ENCODE measurements at places on chromosomes 3 and 15.
A peak's percentile ranks its signal among the peaks of the same experiment; 100 is the strongest.

DNA sequence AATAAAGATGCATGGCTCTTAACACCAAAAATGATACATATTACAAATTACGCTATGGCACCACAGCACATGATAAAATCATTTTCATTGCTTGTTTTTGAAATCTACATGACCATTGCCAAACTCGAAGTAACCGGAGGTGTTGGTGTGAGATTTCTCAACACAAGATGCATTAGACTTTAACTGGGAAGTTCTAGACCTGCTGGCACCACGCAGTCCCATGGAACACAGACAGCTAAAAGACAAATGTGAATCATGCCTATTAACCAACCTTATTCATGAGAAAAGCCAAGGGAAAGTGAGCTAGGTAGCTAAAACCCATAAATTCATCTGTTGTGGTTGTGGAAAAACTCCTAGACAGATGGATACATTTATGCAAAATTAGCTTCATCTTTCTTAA is 595.4 kb downstream of the FOXP1 start:
- DNase-seq = no peak

DNA sequence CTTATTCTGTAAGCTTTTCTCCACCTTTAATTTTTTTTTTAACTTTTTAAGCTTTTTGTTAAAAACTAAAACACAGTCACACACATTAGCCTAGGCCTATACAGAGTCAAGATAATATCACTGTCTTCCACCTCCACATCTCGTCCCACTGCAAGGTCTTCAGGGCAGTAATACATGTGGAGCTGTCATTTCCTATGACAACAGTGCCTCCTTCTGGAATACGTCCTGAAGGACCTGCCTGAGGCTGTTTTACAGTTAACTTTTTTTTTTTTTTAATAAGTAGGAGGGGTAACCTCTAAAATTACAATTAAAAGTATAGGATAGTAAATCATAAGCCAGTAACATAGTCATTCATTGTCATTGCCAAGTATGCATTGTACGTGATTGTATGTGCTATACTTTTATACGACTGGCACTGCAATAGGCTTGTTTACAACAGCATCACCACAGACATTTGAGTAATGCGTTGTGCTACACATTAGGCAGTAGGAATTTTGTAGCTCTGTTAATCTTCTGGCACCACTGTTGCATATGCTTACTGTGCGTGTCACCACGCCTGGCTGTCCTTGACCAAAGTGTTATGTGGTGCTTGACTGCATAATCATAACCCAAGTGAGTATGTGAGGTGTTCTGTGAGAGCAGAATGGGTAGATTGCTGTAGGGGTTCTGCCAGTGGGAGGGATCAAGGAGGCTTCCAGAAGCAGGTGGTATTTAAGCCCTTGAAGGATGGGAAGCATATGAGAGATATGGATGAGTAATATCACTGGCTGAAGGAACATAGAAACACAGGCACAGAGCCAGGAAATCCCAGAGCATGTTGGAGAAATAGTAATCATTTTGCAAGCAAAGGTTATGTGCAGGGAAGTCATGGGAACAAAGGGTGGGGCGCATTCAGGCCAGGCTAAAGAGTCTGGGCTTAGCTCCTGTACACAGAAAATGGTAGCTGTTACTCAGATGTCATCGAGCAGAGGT is 18.3 kb downstream of the FBXO22 start:
- DNase-seq = no peak

DNA sequence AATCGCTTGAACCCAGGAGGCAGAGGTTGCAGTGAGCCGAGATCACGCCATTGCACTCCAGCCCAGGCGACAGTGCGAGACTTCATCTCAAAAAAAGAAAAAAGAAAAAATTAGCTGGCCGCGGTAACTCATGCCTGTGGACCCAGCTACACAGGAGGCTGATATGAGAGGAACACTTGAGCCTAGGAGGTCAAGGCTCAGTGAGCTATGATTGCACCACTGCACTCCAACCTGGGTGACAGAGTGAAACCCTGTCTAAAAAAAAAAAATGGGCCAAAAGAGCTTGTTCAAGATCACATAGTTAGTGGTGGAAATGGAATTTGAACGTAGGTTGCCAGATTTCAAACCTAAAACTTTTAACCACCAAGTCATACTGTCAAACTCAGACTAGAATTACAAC is 46.2 kb upstream of the PPP4R2 start:
- DNase-seq = no peak

DNA sequence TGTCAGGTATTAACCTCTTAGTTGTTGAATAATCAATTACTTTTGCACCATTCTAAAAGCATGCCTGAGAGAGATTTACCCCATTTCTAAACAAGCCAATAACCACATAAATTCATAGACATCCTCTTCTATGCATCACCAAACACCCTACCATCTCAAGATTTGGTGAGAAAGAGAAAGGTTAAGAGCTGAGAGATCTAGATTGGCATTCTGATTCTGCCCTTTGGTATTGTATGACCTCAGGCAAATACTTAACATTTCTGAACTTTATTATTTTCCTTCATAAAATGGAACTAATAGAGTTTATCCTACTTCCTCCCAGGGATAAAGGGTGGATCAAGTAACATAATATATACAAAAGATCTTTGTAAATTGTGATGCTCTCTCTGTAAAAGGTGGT is 146.5 kb upstream of the MME start:
- no peak for DNase-seq

DNA sequence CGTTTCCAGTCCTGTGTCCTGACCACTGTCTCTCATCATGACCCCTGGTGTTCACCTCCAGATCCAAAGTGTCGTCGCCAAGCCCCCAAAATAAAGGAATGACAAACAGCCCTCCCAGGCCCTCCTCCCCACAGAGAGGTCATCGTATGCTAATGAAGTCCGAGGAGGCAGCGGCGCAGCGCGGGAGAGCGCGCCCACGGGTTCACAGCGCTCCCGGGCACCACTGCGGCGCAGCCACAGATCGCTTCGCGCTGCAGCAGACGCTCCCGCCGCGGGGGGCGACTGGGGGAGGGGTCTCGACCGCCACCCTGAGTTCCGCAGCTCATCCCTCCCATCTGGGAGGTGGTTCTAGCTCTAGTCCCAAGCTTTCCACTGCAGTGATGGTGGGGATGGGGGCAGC is 1.3 kb downstream of the DGKG start:
- DNase-seq = no peak

DNA sequence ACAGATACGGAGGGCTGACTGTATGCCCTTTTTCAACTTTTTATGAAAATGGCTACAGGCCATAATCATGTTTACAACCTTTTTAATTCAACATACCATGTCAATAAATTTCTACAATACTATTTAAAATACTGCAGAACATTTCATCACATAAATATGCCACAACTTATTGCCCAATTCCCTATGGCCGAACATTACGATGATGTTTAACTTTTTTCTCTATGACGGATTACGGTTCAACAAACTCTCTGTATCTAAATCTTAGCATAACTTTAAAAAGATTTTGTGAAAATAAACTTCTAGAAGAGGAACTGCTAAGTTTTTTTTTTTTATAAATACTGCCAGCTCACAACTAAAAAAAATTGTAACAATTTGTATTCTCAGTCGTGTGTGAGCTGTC is 220.4 kb downstream of the OSBPL10 start:
- no peak for DNase-seq

DNA sequence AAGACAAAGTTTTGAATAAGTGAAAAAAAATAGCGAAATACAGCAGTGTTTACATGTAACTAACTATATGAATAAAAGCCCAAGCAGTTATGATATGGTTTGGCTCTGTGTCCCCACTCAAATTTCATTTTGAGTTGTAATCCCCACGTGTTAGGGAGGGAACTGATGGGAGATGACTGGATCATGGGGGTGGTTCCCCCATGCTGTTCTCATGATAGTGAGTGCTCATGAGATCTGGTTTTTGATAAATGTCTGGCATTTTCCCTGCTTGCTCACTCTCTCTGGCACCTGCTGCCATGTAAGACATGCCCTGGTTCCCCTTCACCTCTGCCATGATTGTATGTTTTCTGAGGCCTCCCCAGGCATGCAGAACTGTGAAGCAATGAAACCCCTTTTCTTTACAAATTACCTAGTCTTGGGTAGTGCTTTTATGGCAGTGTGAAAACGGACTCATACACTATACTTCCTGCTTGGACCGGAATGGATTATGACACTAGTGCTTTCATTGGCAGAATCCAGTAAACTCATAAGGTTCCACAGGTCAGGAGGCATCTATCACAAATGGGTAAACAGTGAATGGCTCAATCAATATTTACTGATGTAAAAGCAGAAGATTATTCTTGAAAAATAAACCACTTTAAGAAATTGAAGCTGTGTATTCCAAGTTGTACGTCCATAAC is 192.1 kb downstream of the CBLB start:
- peak; percentile 34 for DNase-seq

- DNase-seq = no peak
Measured at GRCh38 chr15:26028086-26028740, 165.1 kb upstream of the ATP10A start.

- no peak for DNase-seq
Measured at GRCh38 chr3:64848822-64849221, 161.0 kb upstream of the ADAMTS9 start.

- no peak for DNase-seq
Measured at GRCh38 chr3:143653935-143654334, 194.3 kb downstream of the SLC9A9 start.

DNA sequence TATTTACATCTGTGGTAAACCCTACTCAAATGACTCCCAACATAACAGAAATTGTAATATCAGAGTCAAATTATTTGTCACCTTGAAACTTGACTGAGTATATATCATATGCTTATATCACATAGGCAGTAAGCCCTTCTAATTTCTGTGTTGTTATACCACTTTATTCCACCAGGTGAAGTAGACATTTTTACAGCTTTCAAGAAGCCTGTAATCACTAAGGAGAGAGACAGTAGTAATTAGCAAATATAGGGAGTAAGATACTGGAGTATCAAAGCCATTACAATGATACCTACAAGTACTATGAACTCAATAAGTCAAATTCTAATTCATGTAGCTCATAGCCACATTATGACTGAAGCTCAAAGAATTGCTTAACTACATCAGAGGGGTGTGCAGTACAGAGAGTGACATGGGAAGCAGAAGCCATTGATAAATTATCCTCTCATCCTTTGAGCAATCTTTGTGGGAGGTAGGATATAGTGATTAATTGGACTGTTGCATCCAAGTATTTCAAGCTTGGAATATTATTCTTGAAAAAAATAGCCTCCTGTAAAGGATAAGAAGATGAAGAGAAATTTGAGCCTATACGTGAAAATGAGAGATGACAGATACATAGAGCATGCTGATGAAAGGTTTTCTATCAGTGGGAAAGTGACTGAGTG is 1005.9 kb downstream of the ZPLD1 start:
- no peak for DNase-seq

DNA sequence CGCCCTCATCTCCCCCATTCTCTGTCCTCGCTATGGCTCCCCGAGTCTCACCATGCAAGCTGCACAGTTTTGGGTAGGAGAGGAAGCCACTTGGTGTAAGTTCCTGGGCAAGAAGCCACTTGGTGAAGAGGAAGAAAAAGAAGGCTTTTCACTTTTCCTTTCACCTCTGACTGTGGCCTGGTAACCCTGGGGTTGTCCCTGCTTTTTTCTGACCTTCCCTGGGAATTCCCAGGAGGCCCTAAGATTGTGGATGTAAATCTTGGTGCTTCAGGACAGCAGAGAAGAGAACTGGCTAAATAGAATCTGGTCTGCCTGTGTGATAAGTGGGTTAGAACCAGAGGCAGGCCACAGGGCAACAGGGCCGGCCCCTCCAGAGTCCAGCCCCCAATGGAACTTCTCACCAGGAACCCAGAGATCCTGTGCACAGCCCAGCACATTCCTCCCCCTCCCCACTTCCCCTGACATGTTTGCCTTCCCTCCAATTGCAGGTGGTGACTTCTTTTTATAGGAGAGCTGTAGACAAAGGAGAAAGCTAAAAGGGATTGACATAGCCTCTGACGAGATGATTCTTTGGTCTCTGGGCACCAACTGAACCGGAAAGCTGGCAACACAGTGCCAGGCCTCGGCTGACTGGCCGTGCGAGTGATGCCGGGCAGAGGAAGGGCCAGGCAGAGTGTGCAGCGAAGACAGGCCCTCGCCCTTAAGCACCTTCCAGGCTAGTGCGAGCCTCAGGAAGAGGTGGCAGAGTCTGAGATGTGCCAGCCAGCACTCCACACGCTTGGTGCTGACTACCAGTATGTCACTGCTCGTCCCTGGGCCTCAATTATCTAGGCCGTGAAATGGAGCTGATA is 19.4 kb upstream of the SKOR1 start:
- DNase-seq = no peak

- no peak for DNase-seq
Measured at GRCh38 chr3:4536260-4536659, 43.1 kb downstream of the ITPR1 start.

DNA sequence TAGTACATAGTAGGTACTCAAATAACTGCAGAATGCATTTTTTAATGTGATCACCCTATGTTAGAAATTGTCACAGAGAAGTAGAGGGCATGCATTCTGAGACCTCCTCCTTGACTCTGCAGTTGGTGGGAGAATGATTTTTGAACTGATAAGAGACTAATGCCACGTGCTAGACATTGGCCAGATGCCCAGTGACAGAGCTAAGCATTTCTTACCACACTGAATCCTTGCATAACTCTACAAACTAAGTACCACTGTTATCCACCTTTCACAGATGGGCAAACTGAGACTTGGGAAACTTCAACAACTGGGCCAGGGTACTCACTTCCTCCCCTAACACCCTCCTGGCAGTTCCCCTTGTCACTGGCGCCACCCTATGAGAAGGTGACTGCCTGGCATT is 33.5 kb upstream of the SPATA12 start:
- no peak for DNase-seq

- DNase-seq = no peak
Measured at GRCh38 chr3:50698269-50698668, 23.5 kb downstream of the DOCK3 start.

DNA sequence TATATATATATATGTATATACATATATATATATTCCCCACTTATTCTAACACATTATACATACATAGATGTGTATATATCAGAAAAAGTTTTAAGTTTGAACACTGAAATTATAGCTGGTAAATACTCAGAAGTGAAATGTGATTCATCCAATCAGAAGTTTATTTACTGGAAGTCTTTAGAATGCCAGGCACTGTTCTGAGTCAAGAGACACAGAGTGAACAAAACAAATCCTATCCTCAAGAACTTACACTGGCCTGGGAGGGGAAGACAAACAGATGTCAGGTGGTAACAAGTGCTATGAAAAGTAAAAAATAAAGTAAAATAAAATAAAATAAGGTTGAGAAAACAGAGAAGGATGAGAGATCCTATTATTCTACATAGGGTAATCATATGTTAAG is 13.4 kb downstream of the DHX36 start:
- DNase-seq = no peak

GRCh38 chr3:87973906-87974305 is 84.9 kb downstream of the CGGBP1 start:
- no peak for DNase-seq

GRCh38 chr15:70576696-70577095 is 186.7 kb downstream of the UACA start:
- no peak for DNase-seq

DNA sequence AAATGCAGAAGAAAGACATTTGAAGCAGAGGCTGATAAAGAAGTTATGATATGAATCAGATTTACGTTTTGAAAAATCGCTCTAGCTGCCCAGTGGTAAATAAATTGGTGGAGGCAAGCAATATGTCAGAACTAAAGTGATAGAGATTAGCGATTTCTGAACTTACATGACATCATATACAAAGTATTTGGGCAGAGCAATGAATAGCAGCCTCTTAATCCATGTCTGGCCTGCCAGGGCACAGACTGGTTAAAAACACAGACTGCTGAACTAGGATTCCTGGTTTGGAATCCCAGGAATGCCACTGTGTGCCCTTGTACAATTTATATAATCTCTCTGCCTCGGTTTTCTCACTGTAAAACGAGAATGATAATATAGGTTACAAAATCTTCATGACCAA is 243.1 kb upstream of the SETMAR start:
- DNase-seq = no peak
